ENCODE measurements at places on chromosomes 2 and 18.

DNA sequence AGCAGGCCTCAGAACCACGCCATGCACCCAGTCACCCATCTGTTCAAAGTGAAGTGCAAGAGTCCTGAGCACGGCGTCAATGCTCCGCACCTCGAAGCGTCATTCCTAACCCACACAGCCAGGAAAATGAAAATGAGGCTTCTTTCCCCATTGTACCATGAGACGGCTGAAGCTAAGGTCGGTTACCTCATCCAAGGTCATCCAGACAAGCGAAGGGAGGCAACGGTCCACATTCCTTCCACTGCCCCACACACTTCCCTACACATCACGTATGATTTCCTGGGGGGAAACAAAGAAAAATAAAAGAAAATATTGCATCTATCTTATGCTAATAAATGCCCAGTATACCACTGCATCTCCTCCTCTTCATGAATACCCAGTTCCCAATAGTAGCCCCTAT is 113.5 kb upstream of the RAB6C start:
- no peak for DNase-seq

- no peak for DNase-seq
Observed at GRCh38 chr2:71687412-71687811, 234.1 kb downstream of the DYSF start.

DNA sequence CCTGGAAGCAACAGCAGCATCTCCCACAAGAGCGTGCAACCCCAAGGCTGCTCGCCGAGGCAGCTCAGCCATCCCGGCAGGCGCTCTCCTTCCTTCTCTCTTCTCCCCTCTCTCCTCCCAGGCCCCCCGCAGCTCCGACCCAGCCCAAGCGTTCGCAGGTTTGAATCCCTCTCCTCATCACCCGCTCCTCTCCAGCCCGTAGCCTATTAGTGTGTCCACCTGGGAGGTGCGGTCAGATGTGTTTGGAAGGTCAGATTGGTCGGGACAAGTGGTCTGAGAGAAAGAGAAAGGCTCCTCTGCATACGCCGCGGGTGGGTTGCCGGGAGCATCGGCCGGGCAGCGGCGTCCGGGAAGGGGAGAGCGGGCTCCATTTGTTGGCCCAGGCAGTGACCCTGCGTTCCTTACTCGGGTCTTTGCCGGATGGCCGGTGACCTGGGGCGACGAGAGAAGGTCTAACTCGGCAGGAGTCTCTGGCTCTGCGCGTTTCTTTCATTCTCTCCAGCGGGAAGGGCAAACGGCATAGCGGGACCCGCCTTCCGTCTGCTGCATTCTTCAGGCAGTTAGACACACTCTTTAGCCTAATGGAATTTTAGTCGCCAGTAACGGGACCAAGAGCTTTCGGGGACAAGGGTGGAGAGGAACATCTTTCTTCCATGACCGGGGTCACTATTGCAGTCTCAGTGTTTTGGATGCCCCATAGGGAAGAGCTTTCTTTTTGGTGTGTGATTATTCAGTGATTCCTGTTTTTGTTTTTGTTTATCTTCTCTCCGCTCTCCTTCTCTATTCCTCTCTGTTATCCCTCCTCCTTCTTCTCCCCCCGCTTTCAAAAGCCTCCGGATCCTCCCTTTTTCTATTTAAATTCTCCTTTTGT is 1.1 kb upstream of the TMEFF2 start:
- DNase-seq = no peak

DNA sequence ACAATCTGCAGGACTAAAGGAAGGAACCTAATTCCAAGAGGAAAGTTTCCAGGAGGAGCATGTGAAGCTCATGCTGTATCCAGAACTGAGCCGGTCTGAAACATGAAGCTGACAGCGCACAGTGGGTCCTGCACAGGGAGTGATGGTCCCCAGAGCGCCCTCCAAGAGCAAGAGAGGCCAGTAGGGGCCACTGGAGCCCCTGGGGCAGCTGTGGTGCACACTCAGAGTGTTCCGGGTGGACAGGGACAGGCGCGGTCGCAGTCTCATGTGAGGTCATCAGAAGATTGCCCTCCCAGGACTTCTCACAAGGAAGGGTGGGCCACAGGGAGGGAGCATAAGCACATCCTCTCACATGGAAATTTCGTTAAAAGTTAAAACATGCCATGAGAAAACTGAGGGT is 355.9 kb downstream of the EIPR1 start:
- DNase-seq = no peak

GRCh38 chr2:38279201-38279600 is 97.9 kb downstream of the ATL2 start:
- DNase-seq = no peak

DNA sequence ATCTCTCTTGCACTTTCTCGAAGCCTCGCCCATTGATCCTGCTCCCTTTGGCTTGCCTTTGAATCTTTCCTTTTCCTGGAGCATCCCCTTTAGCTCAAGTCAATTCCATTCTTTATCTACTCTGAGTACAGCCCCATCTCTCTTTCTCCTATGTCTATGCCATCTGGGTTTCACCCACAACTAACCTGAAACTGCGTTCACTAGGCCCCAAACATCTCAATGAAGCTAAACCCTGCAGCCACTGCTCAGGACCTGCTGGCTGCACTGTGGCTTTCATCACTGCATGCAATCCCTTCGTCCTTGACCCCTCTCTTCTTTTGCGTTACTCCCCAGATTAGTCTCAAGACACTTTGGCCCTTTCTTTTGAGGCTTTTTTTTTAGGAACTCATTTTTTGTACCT is 81.6 kb upstream of the CYRIA start:
- no peak for DNase-seq

- DNase-seq = no peak
Observed at GRCh38 chr2:215493376-215493775, 57.5 kb upstream of the FN1 start.

- DNase-seq = no peak
Observed at GRCh38 chr2:1849450-1849849, 105.1 kb upstream of the PXDN start.

- no peak for DNase-seq
Observed at GRCh38 chr2:161842736-161843433, 218.7 kb downstream of the SLC4A10 start.

GRCh38 chr18:50117863-50118262 is 77.1 kb downstream of the MYO5B start:
- DNase-seq = no peak

DNA sequence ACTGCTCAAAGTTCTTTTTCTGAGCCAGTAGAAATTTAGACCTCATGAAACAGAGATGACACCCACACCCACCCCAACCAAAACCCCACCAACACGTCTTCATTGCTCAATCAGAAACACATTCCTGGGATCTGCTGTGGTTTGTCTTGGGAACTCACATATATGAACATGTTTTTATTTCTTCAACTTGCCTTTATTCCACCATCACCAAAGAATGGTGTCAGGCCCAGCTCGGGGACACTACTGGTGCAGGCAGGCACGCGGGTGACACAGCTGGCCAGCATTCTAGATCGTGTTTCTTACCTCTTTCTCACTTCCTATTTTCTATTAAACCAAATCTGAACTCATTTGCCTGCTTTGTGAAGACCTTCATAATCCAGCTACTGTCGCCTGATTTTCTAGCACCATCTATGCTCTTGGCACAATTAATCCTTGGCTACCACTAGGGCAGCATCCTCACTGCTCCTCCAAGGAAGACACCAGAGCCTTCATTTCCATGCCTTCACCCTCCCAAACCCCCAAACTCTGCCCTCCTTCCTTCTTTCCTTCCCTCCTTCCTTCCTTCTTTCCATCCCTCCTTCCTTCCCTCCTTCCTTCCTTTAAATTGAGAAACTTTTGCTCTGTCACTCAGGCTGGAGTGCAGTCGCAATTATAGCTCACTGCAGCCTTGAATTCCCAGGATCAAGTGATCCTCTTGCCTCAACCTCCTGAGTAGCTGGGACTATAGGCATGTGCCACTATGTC is 157.1 kb downstream of the BCL2 start:
- DNase-seq = no peak

- DNase-seq = no peak
Observed at GRCh38 chr18:6748241-6748640, 18.7 kb downstream of the ARHGAP28 start.

DNA sequence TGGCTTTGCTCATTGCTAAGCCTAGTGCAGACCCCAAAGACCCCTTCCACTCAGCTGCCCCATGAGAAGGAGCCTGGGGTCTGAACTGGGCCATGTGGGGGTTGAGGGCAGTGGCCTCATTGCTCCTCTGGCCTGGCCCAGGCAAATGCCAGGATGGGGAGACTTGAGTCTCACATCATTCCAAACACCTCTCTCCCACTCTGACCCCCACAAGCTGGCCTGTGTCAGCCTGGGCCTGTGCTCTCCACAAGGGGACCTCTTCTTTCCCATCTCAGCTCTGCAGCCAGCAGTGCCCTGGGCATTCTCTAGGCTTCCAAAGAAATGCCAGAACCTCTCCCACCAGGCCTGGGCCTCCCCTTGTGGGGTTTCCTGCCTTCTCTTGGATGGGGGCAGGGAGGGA is 45.8 kb upstream of the OTOF start:
- DNase-seq = no peak

DNA sequence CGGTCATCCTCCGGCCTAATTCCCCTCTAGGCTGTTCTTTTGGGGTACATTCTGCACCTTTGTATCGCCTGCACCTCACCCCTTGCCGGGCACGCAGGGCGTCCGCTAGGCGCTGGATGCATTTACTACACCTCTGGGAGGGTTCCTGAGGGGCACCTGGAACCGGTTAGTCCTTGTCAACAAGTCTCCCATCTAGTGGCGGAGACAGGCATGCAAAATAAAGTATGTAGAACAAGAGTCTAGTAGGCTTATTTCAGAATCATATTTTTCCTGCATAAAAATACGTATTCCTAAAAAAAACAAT is 705 bp upstream of the TEX261 start:
- DNase-seq = no peak

DNA sequence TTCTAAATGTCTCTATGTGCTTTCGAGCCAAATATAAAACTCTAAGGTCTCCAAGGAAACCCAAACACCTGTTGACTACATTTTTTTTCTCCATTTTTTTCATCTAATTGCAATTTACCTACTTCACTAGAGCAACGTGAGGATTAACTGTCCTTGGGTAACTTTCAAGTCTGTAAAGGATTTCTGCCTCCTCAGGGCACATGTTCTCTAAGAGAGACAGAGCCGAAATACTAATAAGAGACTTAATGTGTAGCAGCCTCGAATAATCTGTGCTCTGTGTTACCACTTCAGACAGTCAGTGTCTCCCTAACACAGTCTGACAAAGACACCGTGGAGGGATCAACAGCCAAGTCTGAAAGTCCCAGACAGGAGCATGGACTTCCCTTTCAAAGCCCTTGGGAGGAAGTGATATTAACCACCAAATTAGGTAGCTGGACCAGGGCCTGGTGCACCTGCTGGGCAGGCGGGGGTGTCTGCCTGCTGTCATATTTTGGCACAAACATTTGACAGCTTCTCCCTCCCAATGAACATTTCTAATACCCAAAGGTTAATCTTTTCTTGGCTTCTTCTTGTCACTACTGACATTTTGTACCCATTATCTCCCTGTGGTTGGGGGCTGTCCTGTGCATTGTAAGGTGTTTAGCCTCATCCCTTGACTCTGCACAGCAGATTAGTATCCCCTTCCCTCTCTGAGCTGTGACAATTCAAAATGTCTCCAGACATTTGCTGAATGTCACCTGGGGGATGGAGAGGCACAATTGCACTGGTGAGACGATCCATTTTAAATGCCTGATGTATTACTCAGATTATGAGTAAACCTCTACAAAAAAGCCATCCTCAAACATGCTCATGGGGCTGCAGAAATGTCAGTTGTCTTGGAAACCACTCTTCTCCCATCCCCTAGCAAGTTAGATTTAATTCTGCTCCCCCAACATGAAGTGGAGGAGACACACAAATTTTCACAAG is 45.7 kb upstream of the LYPD1 start:
- DNase-seq = no peak

DNA sequence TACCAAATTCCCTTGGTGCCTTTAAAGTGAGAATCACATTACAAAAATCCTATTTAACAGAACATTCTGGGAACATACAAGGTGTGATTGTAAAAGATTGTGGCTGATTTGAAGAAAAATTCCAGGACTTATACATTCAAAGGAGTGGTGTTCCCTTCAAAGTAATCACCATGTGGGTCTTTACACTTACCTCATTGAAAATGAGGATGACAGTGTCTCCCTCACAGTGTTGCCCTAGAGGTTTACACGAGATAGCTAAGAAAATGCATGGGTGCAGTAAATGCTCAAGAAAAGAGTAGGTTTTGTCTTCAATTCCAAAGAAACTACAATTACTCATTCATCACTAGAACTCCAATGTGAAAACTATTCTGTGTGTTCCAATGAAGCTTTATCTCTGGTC is 331.5 kb downstream of the SLC4A3 start:
- DNase-seq = no peak

DNA sequence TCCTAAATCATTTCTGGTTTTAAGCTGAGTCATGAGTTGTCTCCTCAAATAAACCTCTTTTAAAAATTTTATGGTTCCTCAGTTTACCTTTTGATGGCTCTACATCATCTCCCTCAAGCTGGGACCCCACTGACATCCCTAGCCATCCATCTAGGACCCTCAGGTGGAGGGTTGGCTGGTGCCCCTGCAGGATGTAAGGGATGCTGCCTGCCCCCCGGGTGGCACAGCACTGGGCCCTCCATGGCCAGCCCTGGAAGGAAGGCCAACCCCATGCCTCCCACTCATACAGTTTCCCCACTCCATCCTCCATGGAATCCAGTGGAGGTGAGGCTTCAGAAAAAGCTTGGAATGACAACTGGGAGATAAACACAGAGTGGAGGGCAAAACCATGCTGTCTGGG is 17.2 kb upstream of the GPC1 start:
- no peak for DNase-seq

DNA sequence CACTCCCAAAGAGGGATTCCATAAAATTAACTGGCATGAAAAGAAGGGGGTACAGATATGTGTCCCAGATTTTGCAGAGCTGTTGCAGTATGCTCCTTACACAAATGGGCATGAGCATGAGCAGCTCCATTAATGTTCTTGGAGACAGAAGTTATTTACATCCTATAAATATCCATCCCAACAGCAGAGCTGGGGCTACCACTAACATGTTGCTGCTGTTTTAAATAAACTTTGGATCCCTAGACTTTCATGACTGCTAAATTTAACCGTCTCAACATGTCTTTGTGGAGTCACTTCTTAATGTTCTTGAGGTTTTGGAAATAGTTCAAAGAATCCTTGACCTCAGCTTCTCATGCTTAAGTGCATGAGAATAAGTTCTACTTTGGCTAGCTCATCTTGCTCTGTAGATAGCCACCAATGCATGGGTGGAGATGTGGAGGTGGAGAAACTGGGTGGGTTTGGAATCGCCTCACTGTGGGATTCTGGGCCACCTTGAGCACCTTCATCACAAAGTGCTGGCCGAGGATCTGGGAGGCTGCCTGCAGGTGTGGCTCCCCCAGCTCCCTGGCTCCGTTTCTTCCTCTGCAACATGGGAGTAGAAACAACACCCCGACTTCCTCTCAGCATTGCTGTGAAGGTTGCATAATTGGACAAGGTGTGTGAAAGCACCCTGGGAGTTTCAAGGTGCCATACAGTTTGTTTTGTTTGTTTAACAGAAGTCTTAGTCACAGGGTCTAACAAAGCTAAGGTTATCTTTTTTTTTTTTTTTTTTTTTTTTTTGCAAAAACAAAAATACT is 307.2 kb downstream of the MYCN start:
- DNase-seq = no peak

GRCh38 chr2:42196403-42197267 is 27.5 kb downstream of the EML4 start:
- DNase-seq = no peak

All from GM12892 (cell line).